ENCODE measurements at places on chromosomes 5 and 9.

GRCh38 chr9:124781967-124782660, 5.2 kb downstream of the OLFML2A start:
- no peak for DNase-seq

GRCh38 chr9:27771803-27772545, 198.7 kb upstream of the C9orf72 start:
- no peak for DNase-seq

DNA sequence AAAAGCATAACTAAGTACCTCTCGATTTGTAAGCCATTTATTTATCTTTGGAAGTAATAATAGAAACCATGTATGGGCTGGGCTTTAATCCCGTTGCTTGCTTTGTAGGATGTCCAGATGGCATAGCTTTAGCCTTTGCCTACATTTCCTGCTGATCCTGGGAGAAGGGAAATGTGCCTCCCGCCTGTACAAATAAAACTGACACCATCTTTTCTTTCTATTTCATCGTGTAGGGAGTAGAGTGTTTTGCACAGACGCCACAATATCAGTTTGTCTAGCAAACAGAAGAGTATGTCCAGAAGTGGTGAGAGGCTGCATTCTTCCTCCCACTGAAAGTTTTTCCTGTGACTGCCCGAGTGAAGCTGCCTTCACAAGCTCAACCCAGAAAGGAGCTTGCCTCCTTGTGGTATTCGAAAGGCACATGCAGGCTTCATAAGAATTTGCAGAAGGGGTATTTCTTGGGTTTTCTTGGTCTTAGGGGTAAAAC, 24.7 kb upstream of the TJP2 start:
- no peak for DNase-seq

DNA sequence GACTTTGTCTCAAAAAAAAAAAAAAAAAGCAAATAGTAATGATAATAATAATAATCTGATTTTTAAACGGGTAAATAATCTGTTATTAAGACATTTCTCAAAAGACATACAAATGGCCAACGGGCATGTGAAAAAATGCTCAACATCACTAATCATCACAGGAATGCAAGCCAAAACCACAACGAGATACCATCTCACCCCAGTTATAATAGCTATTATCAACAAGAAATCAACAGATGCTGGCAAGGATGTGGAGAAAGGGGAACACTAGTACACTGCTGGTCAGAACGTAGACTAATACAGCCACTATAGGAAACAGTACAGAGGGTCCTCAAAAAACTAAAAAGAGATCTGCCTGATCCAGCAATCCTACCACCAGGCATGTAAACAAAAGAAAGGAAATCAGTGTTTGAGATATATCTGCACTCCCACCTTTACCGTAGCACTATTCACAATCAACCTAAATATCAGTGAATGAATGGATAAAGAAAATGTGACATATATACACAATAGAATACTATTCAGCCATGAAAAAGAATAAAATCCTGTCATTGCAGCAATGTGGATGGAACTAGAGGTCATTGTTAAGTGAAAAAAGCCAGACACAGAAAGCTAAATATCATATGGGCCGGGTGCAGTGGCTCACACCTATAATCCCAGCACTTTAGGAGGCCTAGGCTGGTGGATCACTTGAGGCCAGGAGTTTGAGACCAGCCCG, 24.9 kb downstream of the VAV2 start:
- DNase-seq, result no peak
